ENCODE measurements at places on chromosomes 1 and 21.

DNA sequence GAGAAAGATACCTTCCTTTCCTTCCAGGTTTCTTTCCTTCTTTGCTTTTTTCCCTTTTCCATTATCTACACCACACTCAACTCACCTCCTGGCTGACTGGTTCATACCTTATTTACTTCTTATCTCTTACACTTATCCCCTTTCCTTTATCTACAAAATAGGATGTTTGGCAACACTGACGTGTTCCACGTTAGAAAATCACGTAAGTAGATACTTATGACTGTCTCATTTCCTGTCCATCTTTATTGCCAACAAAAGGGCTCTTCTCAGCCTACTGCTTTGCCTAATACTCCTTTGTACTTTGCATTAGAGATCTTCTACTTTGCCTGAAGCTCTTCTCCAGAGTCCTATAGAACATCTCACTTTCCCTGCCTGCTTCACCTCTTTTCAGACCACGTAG lies 25.1 kb downstream of the SYNJ1 start:
- ATAC-seq = no peak
- H3K4me3 ChIP-seq = no peak overlapping the region
- peaks cover 32% of the 10 kb centered on the region for H3K36me3 ChIP-seq
- no peak overlapping the region for H3K27ac ChIP-seq
- H3K4me1 ChIP-seq = no peaks in the 10 kb centered on the region

DNA sequence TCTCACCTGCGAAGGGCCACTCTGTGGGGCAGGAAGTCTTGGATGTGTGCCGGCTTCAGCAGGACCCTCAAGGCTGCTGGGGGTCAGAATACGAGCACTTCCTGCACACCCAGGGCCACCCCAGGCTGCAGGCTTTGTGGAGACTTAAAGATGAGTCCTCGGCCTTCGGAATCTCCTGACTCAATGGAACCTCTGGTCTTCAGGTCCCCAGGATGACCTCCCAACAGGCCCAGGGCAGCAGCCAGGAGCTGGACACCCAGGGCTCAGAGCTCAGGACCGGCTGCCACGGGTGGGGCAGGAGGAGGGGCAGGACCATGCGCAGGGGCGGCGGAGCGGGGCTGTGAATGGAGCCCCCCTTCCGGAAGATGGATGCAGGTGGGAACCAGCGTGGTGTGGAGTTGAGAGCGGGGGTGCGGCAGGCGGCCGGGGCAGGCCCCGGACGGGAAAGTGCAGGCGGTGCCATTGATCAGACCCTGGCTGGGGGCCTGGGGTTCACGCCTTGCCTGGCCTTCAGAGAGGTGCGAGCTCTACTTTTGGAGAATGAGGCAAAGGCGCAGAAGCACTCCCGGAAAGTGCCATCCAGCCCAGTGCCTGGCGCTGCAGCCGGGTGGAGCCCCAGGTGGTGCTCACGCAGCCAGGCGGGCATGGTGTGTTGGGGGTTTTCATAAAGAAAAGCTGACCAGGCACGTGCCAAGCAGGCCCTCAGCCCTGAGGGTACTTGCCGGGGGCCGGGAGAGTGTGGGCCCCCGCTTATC lies 10.4 kb downstream of the COL18A1 start:
- no peak overlapping the region for H3K27ac ChIP-seq
- no peaks in the 10 kb centered on the region for H3K36me3 ChIP-seq
- H3K4me1 ChIP-seq = no peaks in the 10 kb centered on the region
- H3K4me3 ChIP-seq = no peak overlapping the region

GRCh38 chr1:109617291-109617801 lies 2.1 kb downstream of the GNAT2 start:
- H3K4me3 ChIP-seq = no peak overlapping the region
- H3K4me1 ChIP-seq = peaks cover 61% of the 10 kb centered on the region
- H3K27ac ChIP-seq = peak overlapping the region; percentile 4
- no peaks in the 10 kb centered on the region for H3K27me3 ChIP-seq
- no peaks in the 10 kb centered on the region for H3K36me3 ChIP-seq

GRCh38 chr1:107936498-107937481 lies 28.2 kb downstream of the VAV3 start:
- H3K36me3 ChIP-seq = peaks cover 5% of the 10 kb centered on the region
- peak overlapping the region; percentile 31 for H3K27ac ChIP-seq
- H3K4me1 ChIP-seq = peaks cover 50% of the 10 kb centered on the region
- ATAC-seq = peak; percentile 77
- H3K4me3 ChIP-seq = peak overlapping the region; percentile 34
- H3K27me3 ChIP-seq = no peaks in the 10 kb centered on the region

- H3K4me1 ChIP-seq = no peaks in the 10 kb centered on the region
- ATAC-seq = no peak
- peaks cover 48% of the 10 kb centered on the region for H3K27me3 ChIP-seq
- no peak overlapping the region for H3K4me3 ChIP-seq
- H3K36me3 ChIP-seq = no peaks in the 10 kb centered on the region
Observed at GRCh38 chr1:17314491-17314971, 6.5 kb downstream of the PADI4 start.

DNA sequence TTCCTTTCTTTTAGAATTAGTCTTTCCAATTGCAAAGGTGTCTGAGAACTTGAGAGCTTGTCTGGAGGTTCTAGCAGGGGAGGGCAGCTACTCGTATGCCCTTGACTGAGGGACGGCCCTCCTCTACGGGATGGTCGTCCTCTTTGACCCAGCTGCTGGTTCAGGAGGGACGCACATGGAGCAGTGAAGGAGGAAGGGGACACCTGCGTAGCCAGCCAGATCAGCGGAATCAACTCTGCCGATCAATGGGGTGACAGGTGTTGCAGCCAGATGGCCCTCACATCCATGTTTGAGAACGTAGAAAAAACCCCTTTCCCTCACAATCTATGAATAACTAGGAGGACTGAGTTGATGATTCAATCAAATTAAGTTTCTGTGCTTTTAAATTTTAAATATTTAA lies 15.7 kb upstream of the A3GALT2 start:
- no peak overlapping the region for H3K27ac ChIP-seq
- H3K27me3 ChIP-seq = no peaks in the 10 kb centered on the region
- peaks cover 35% of the 10 kb centered on the region for H3K36me3 ChIP-seq
- ATAC-seq = no peak
- no peak overlapping the region for H3K4me3 ChIP-seq

DNA sequence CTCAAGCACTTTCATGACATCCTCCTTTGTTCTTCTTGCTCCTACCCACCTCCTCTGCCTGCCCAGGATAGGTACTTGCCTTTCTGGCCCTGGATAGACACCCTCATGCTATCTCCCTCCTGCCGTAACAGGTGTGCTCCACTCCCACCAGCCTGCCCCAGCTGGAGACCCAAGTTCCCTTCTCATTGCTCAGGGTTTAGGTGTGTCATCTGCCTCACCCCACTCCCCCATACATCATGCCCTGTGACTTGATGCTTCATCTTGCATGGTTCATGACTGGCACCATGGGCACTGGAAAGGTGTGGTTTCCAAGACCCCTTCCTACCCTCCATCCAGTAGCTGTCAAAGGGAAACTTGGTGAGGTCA lies 5.9 kb downstream of the RHEX start:
- peaks cover 71% of the 10 kb centered on the region for H3K4me1 ChIP-seq
- peaks cover 89% of the 10 kb centered on the region for H3K36me3 ChIP-seq
- peak overlapping the region; percentile 77 for H3K27ac ChIP-seq
- ATAC-seq = no peak

- peaks cover 20% of the 10 kb centered on the region for H3K4me1 ChIP-seq
- H3K27me3 ChIP-seq = peaks cover 15% of the 10 kb centered on the region
- H3K27ac ChIP-seq = no peak overlapping the region
- no peaks in the 10 kb centered on the region for H3K36me3 ChIP-seq
Observed at GRCh38 chr1:25780318-25781129, 19.5 kb upstream of the SELENON start.

GRCh38 chr1:234584926-234585325 lies 25.1 kb downstream of the IRF2BP2 start:
- H3K27me3 ChIP-seq = no peaks in the 10 kb centered on the region
- no peak for ATAC-seq
- H3K4me1 ChIP-seq = peaks cover 7% of the 10 kb centered on the region

DNA sequence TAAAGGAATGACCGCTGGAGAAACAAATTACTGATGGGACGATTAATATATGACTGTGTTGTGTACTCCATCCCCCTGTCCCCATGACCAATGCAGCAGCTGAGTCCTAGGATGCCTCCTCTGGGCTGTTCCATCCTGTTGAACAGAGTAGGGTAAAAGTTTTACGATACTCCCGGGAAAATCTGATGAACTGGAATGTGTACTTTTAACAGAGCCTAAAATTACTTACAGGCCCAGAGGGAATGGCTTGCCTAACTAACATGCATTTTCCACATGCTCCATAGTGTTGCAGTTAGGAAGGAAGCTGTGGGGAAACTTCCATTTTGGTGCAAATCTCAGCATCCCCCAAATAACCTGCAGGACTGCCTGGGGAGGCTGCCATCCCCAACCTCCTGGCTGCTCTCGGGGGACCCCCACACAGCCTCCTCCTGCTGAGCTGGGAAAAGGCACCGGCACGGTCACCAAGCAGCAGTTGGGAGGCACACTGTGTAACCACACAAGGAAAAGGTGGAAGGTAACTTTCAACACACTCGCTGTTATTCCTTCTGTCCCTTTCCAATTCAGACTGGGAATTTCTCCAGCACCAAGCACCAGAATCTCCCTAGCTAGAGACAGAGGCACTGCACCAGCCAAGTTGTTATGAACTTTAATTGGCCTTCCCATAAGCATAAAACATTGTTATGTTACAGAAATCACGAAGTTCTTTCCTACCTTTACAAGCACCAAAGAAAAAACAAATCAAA lies 97.2 kb downstream of the BCAR3 start:
- H3K27me3 ChIP-seq = no peaks in the 10 kb centered on the region
- peaks cover 70% of the 10 kb centered on the region for H3K36me3 ChIP-seq
- H3K4me1 ChIP-seq = no peaks in the 10 kb centered on the region
- ATAC-seq = no peak
- H3K4me3 ChIP-seq = no peak overlapping the region

DNA sequence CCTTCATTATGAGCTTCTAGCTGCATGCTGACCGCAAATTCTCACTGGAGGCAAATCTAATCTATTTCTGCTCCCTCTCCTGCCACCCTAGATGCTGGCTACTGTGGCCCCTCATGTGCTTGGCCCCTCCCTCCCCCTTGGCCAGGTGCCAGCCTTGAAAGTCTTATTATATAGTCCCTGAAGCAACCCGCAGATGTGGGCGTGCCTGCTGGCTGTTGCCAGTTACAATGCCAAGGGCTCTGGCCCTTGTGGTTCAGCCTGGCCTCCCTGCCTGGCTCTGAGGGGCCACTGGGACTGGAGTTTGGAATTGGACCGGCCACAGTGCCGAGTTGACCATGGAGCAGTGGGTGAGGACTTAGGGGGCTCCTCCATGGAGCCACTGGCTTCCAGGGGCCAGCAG lies 78.9 kb upstream of the ACTRT2 start:
- no peaks in the 10 kb centered on the region for H3K36me3 ChIP-seq
- H3K27ac ChIP-seq = no peak overlapping the region
- H3K4me1 ChIP-seq = peaks cover 6% of the 10 kb centered on the region

GRCh38 chr21:24955275-24955961 lies 651.9 kb downstream of the MRPL39 start:
- peak overlapping the region; percentile 51 for H3K4me3 ChIP-seq
- H3K27me3 ChIP-seq = no peaks in the 10 kb centered on the region
- H3K36me3 ChIP-seq = no peaks in the 10 kb centered on the region
- ATAC-seq = peak; percentile 85
- H3K4me1 ChIP-seq = peaks cover 27% of the 10 kb centered on the region

DNA sequence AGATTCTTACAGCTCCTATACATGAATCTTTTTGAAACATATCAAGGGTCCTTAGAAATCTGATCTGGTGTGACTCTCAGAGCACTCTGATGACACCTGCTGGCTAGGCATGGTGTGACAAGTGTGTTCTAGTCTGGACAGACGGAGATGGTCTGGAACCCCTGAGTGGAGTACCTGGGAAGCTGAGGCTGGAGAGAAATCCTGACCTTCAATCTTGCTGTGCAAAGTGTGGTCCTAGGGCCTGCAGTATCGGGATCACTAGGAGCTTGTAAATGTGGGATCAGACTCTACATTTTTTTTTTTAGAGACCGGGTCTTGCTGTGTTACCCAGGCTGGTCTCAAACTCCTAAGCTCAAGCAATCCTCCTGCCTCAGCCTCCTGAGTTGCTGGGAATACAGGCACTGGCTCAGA lies 78.6 kb upstream of the SOD1 start:
- H3K36me3 ChIP-seq = no peaks in the 10 kb centered on the region
- H3K4me1 ChIP-seq = no peaks in the 10 kb centered on the region
- no peak overlapping the region for H3K4me3 ChIP-seq
- peaks cover 11% of the 10 kb centered on the region for H3K27me3 ChIP-seq
- peak; percentile 65 for ATAC-seq

GRCh38 chr21:46618738-46619379 lies 14.0 kb upstream of the S100B start:
- H3K27me3 ChIP-seq = peaks cover 48% of the 10 kb centered on the region
- no peak for ATAC-seq
- no peaks in the 10 kb centered on the region for H3K4me1 ChIP-seq
- H3K27ac ChIP-seq = no peak overlapping the region
- no peak overlapping the region for H3K4me3 ChIP-seq

DNA sequence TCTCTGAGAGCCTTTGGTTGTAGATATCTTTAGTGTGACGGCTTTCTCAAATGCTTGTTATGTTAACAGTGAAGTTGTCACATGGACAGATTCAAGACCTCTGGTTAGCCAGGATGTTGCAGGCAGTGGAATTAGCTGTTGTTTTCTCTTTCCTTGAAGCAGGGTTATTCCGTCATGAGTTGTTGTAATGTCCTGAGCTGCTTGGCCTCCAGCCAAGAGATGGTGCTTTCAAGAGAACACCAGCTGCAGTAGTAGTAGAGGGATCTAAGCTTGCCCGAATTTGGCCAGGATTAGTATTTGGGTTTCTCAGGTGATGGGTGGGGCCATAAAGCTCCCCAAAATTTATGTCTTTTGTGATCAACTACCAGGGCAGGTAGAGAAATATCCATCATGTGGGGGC lies 13.4 kb downstream of the KCNE1 start:
- no peaks in the 10 kb centered on the region for H3K4me1 ChIP-seq
- H3K4me3 ChIP-seq = no peak overlapping the region
- no peak overlapping the region for H3K27ac ChIP-seq
- no peak for ATAC-seq
- no peaks in the 10 kb centered on the region for H3K36me3 ChIP-seq

GRCh38 chr1:51650198-51650597 lies 33.3 kb downstream of the OSBPL9 start:
- H3K4me1 ChIP-seq = peaks cover 14% of the 10 kb centered on the region
- H3K27me3 ChIP-seq = no peaks in the 10 kb centered on the region
- no peak overlapping the region for H3K4me3 ChIP-seq
- ATAC-seq = no peak
